H1 (cell line): ENCODE measurements at places on chromosomes 2 and 18. TPM values are rescaled to one million over a fixed set of nuclear protein-coding genes. Genes with fewer than 3 reads are reported as not detected.
A peak's percentile ranks its signal among the peaks of the same experiment; 100 is the strongest.

DNA sequence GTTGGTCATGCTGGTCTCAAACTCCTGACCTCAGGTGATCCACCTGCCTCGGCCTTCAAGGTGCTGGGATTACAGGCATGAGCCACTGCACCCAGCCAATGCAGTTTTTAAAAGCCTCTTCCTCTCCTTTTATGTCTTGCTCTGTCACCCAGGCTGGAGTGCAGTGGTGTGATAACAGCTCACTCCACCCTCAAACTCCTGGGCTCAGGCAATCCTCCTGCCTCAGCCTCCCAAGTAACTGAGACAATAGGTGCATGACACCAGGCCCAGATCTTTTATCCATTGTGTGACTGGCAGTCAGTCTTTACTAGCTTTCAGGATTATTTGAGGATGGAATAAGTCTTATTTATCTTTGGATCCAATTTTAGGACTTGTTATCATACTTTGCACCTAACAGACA lies 13.2 kb downstream of the KCTD18 start:
- no peak for DNase-seq

- DNase-seq = no peak
Observed at GRCh38 chr2:135299165-135299564, 231.9 kb downstream of the ZRANB3 start.

DNA sequence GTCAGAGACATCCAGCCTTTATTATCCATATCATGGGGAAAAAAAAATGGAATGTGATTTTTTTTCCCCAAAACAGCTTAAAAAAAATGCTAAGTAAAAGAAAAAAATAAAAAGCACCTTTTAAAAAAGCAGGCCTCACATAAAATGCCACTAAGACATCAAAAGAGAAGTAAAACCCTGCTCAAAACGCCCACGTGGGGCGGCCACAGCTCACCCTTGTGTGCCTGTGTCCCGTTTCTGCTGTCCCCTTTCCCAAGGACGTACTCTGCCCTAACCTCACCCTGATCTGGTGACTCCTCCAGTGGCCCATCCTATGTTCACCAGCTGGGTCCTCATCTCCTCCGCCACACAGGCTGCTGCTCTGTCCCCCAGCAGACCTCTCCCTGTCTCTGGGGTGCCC lies 125.4 kb downstream of the NEDD4L start:
- DNase-seq = no peak

PSMA8 gene
- total RNA-seq = not detected in 2 replicates

- DNase-seq = peak; percentile 44
Observed at GRCh38 chr2:207473049-207473930, 56.5 kb upstream of the CREB1 start.

DNA sequence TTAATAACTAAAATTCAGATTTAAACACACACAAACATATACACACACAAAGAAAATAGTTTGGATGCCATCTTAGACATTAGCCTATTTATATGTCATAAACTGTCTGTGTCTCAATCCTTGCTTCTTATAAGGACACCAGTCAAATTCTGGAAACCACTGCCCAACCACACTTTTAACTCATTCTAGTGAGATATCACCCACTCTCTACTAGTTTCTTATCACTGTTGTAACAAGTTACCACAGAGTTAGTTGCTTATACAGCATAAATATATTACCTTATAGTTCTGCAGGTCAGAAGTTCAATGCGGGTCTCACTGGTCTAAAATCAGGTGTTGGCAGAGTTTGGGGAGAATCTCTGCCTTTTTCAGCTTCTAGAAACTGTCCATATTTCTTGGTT lies 239.1 kb downstream of the MTX2 start:
- no peak for DNase-seq

DLX1 gene
- not detected in 2 replicates for total RNA-seq

DNA sequence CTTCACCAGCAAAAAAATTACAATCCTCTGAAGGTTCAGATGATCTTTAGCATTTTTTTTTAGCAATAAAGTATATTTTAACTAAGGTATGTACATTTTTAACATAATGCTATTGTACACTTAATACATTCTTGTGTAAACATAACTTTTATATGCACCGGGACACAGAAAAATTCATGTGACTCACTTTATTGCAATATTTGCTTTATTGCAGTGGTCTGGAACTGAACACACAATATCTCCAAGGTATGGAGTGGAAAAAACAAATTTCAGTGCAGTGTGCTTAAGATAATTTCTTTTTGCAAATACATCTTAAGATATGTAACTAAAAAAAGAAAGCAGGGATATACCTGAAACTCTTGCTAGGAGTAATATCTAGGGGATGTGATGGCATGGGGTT lies 5.1 kb upstream of the TWSG1 start:
- DNase-seq = no peak

DNA sequence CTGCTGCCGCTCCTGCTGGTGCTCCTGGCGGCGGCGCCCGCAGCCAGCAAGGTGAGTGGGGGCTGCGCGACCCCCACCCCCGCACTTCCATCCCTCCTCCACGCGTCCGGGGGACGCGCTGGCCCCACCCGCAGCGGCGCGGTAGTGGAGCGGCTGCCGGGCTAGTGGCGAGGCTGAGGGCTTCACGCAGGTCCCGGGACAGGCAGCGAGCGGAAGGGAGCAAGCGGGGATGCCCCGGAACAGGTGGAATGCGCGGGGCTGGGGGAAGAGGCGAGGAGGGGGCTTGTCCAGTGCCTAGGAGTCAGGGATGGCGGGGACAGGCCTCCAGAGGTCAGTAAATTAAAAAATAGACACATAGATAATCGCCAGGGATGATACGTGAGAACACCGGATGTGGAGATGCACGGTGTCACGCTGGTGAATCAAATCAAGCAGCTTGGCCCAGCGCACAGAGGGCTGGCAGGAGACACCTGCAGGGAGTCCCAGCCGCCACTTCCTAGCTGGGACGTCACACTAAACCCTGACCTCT lies 403 bp downstream of the COL4A3 start:
- DNase-seq = no peak

- DNase-seq = no peak
Observed at GRCh38 chr18:49547701-49548100, 14.2 kb upstream of the LIPG start.

GRCh38 chr2:145323512-145323911 lies 803.6 kb upstream of the ZEB2 start:
- DNase-seq = no peak

GRCh38 chr2:16522031-16522831 lies 143.4 kb downstream of the CYRIA start:
- DNase-seq = no peak

DNA sequence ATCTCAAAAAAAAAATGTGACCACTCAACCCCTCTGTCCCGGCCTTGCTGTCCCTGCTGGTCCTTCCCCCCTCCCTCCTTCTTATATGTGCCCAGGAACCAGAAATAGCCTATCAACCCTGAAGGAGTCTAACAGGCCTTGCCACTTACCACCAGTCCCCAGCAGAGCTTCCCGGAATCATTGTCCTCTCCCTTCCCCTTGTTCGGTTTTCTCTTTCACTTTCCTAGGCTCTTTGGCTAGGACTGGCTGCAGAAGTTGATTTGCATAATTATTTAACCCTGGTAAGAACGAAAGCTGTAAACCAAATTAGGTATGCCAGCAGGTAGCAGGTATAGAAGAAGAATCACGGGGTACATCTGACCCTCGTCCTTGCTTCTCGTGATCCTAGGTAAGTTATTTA lies 72.6 kb upstream of the ZNF532 start:
- no peak for DNase-seq

DNA sequence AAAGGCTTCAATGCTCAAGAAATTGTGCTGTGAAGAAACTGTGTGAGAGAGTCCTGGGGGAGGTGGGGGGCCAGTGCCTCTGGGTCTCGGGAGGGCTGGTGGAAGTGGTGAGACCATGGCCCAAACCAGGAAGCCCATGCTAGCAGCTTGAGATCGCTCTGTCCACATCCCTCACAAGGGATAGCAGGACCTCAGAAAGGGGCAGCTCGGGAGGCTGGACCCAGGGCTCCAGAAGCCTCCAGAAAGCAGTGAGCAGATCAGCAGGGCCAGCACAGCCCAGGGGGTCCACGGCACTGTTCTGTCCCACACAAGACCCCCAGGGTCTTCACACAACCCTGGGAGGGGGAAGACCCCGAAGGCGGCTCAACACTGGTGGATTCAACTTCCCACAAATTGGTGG lies 24.1 kb downstream of the ST8SIA5 start:
- no peak for DNase-seq

HMSD gene
- 3.0 and 4.8 TPM in 2 replicates for total RNA-seq

SULT1C4 gene
- total RNA-seq = 2.1 and 2.9 TPM in 2 replicates

- DNase-seq = no peak
Observed at GRCh38 chr2:31247711-31248110, 13.8 kb downstream of the EHD3 start.

DNA sequence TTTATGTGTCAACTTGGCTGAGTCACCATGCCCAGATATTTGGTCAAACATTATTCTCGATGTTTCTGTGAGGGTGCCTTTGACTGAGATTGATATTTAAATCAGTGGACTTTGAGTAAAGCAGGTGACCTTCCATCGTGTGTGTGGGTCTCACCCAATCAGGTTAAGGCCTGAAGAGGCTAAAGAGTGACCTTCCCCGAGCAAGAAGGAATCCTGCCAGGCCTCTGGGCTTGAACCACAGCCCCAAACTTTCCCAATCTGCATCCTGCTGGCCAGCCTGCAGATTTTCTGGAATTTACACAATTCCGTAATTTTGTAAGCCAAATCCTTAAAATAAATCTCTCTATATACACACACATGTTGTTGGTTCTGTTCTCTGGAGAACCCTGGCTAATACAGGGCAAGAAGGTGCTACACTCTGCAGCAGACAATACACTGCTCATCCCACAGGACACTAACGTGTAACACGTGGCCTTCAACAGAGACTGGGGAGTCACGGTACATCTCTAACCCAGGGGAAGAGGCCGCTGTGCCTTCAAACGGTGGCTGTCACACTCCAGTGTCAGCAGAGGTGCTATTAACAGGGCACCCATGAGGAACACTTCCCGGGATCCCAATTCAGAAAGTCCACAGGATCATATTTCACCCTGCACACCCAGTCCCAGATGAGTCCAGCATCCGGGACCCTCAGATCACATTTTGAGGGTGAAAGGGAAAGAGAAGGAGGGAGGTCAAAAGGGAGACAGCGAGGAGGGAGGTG lies 113.1 kb upstream of the ID2 start:
- DNase-seq = no peak

- no peak for DNase-seq
Observed at GRCh38 chr2:43538034-43538670, 57.7 kb downstream of the THADA start.

CCT7 gene
- total RNA-seq = 474 and 486 TPM in 2 replicates

FBLN7 gene
- total RNA-seq = 0.30 and 0.82 TPM in 2 replicates

DNA sequence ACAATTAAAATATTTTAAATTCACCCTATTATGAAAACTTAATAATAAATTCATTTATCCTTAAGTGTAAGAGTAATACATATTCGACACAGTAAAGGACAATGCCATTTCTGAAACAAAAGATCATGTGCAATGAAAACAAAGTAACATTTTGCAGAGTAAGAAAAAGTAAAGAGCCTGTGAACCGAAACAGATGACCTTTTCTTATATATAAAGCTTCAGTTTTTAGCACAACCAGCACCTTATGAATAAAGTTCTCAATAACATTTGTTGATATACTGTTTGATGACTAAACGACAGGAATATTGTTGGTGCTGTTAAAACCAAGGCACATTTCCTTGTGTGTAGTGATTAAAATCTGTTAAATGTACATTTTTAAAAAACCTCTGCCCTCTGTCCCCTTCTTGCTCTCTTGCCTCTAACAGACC lies 1.5 kb downstream of the PELI1 start:
- DNase-seq = no peak

STON1 gene
- total RNA-seq = 10.1 and 10.4 TPM in 2 replicates

BCL11A gene
- total RNA-seq = 59.3 and 61.3 TPM in 2 replicates

DNA sequence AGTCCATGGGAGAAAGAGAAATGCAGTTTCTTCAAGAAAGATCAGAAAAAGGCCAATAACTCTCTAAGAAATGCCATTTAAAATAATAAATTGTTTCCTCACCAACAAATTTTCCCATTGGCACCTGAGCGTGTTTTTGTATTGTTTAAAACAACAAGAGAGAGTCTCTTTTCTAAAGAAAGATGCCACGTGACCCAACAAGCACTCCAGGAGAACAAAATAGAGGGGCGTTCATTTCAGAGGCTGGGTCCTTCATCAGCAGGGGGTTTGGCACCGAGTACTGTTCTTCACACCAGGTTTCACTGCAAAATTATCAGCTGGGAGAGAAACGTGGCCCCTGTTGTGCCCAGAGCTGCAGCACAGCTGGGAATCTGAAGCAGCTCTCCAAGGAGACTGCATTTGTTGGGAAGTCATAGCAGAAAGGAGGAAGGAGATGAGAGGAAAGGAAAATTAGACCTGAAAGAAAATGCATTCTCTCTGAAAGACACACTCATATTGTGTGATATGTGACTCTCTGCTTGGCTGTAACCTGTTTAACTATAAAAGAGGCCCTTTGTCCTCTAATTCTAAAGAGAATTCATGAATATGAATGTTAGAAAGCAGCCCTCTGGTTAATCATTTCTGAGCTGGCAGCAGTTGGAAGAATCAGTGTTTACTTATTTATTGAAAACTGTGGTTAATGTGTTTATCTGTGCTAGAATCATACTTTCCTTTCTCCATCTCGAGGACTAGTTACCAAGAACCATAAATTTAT lies 205.3 kb upstream of the CDH20 start:
- no peak for DNase-seq

- DNase-seq = no peak
Observed at GRCh38 chr2:48454504-48454903, 75.5 kb upstream of the STON1 start.

- no peak for DNase-seq
Observed at GRCh38 chr2:11809586-11810236, 63.3 kb downstream of the LPIN1 start.

DNA sequence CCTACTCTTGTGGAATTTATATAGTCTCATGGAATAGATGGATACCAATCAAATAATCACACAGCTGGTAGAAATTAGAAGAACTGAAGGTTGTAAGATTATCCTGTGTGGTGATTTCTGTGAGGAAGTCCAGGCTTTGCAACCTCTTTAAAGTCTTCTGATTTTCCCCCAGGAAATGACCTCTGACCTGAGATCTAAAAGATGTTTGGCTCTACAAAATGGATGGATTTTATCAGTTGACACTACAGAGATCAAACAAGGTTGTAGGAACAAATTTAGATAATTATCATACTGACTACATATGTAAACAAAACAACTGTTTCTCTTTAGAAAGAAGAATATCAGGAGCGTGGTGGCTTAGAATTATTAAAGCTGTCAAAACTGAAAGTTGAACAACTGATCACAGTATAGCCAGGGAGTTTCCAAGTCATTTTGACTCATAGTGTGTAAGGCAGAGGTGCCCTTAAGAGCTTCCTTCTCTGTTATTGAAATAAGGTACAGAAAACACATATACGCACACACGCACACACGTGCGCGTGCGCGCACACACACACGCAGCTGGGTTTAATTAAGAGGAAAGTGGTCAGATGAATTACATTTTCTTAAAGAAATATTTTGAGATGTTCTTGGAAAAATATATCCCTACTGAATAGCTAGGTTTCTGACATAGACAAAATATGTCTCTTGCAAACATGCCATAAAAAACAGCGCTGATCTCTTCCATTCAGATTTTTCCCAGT lies 35.5 kb upstream of the PELI1 start:
- no peak for DNase-seq

ANKRD23 gene
- total RNA-seq = 2.9 and 3.5 TPM in 2 replicates

DNA sequence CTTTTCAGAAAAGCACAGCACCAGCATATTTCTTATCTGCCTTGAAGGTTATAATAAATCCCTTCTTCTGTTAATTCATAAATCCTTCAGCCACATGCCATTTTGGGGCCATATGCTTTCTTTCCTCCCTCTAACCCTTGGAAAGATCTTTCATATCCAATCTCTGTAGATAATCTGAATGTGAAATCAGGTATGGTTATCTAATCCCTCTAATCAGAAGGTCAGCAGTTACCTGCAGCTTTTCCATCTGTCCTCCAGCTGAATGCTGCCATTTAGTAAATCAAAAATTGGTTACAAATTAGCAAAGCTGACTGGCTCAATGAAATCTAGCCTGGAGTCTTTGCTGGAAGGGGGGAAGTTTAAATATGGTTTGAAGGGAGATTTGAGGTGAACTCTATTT lies 230.5 kb downstream of the PIK3C3 start:
- no peak for DNase-seq
